ENCODE measurements at places on chromosomes 3 and 15. TPM values are rescaled to one million over a fixed set of nuclear protein-coding genes. Genes with fewer than 3 reads are reported as not detected.

COLQ gene
- 4.3 TPM for total RNA-seq

EPHB1 gene
- 3.2 TPM for total RNA-seq

MESP2 gene
- 0.47 TPM for total RNA-seq

IFT80 gene
- 36.6 TPM for total RNA-seq

SCAANT1 gene
- total RNA-seq = not detected

EAF2 gene
- 13.9 TPM for total RNA-seq
